ENCODE measurements at places on chromosomes 4 and X.

DNA sequence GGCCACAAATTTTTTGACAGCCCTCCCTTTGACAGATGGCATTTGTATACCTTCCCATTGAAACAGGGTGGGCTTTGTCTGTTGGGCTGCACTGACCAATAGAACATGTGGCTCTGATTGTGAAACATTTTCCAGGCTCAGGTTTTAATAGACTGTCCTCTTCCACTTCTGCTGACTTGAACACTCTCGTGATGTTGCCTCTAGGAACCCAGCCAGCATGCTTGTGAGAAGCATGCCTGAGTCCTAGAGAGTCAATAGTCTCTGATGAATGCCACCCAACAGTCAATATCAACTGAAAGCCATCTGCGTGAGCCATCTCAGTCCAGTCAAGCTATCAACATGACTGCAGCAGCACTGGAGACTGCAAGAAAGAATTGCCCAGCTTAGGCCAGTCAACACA lies 290.0 kb downstream of the SLC7A11 start:
- DNase-seq: no peak

- DNase-seq: no peak
Observed at GRCh38 chr4:8295471-8295870, 25.9 kb downstream of the HTRA3 start.

DNA sequence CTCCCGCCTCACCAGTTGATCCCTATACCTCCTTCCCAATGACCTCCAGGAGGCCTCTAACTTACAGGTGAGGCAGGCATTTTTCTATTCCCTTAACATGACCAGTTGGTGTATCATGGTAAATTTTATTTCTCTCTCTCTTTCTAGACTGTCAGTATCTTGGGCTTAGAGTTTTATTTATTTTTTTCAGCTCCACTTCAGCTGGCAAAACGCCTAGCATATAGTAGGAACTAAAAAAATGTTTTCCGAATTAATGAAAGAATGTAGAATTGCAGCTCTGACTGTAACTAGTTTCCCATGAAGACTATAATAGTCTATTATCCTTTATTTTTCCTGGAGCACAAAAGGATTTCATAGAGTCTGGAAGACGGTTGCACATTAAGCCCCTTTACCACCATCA lies 84.8 kb downstream of the PDE5A start:
- DNase-seq: no peak

DNA sequence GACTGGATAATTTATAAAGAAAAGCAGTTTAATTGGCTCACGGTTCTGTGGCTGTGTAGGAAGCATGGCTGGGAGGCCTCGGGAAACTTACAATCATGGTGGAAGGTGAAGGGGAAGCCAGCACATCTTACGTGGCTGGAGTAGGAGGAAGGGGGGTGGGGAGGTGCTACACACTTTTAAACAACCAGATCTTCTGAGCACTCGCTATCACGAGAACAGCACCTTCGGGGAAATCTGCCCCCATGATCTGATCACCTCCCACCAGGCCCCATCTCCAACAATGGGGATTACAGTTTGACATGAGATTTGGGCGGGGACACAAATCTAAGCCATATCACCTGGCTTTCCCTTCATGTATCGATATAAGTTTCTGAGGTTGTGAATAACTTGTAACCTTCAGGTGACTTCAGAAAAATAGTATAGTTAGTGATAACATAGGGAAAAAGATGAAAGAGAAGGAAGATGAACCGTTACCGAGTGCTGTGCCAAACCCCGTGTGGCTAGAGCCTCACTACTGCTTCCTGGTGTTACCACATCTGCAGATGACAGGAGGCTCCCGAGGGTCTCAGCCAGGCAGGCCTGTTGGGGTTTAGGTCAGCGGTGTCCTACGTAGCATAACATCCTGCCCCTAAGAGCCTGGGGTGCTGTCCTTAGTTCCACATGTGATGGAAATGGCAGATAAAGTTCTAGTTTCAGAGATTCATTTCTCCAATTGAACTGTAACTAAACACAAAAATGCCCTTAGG lies 103.5 kb downstream of the TNIP2 start:
- DNase-seq: no peak

DNA sequence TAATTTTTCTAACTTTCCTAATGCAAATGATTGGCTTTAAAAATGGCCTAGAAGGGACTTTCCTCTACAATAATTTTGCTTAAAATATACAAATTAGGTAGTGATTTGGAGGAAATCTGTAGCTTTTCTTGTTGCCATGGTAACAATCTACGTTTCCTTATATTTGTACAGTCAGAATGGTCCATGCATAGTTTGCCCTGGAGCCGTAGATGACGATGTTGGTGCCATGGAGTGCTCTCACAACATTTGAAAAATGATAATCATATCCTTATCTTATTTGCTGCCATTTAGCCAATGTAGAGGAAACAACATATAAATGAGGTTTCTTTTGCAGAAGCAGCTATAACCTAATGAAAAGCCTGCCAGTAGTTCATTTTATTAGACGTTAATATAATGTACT lies 89.0 kb upstream of the NMU start:
- no peak for DNase-seq
